ENCODE measurements at places on chromosomes 12 and 14. TPM values are rescaled to one million over a fixed set of nuclear protein-coding genes. Genes with fewer than 3 reads are reported as not detected.

The ACOT6 gene
- not detected for total RNA-seq

The CHD8 gene
- 27.9 TPM for total RNA-seq

DNA sequence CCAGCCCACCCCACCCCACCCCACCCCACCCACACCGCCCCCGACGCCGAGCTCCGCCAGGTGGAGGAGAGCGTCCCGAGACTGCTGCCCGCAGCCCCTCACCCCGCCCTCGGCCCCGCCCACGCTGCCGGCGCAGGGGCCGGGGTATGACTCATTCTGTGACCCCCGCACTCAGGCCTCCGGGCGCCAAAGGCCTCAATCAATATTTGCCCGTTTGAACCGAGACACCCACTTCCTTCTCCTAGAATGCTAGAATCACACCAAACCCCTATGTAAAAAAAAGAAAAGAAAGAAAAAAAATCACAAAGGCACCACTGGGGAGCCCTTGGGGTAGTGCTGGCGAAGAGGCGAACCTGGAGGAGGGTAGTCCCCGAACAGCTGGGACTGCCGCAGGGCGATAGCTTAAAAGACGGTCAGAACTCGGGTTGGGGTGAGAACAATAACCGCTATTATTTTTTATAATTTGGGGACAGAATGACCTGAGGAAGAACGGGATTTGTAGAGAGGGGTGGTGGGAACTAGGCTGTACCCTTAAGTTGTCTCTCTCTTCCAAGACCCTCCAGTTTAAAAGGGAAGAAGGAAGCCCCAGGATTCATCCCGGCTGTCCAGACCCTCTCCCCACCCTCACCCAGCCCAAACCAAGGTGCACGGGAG lies 894 bp downstream of the KRT8 start:
- H3K27me3 ChIP-seq = no peaks in the 10 kb centered on the region
- peak overlapping the region; percentile 72 for H3K27ac ChIP-seq
- H3K4me3 ChIP-seq = peak overlapping the region; percentile 67
- peaks cover 11% of the 10 kb centered on the region for H3K4me1 ChIP-seq
- peak; percentile 31 for DNase-seq
- peaks cover 15% of the 10 kb centered on the region for H3K36me3 ChIP-seq

The IGF1 gene
- 5.8 TPM for total RNA-seq

The PLXNC1 gene
- 2.5 TPM for total RNA-seq

DNA sequence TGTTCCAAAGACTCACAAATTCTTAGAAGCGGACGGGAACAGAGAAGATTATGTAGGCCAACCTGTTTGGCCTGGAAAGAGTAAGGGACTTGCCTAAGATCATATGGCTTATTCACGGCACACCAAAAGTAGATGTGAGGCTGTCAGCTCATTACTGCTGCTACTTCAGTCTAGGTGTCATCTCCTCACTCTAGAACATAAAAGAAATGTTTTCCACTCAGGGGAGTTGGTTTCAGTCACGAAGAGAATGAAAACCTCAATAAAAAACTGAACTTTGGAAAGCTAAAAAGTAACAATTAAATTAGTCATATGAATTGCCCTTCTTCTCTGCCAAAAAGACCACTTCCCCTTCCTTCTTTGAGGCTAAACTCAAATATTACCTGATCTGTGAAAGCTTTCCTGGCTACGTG lies 658 bp upstream of the CEP128 start:
- no peak for DNase-seq
- peak overlapping the region; percentile 78 for H3K4me3 ChIP-seq
- H3K4me1 ChIP-seq = peaks cover 17% of the 10 kb centered on the region
- H3K27ac ChIP-seq = peak overlapping the region; percentile 78
- no peaks in the 10 kb centered on the region for H3K36me3 ChIP-seq

- no peaks in the 10 kb centered on the region for H3K36me3 ChIP-seq
- peaks cover 4% of the 10 kb centered on the region for H3K4me1 ChIP-seq
- H3K27ac ChIP-seq = no peak overlapping the region
- no peak for DNase-seq
These were observed 6.8 kb downstream of the PPP1R36 start for GRCh38 chr14:64556526-64556925.

DNA sequence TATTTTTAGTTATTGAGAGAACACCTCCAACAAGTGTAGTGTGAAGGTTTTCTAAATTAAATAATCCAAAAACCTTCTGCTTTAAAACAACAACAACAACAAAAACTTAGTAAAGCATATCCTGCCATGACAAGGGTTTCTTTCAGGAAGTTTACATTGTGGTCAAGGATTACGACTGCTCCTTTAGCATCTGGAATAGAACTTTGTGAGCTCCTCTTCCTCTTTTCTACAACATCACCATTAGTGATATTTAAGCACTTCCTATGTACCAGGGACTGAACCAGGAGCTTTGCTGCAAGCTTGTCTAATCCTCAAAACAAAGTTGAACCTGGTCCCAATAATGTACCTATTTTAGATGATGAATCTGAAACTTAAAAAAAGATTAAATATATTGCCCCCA lies 315.4 kb upstream of the KITLG start:
- no peak for DNase-seq
- H3K27me3 ChIP-seq = no peaks in the 10 kb centered on the region
- H3K4me1 ChIP-seq = peaks cover 18% of the 10 kb centered on the region
- H3K4me3 ChIP-seq = no peak overlapping the region
- H3K36me3 ChIP-seq = no peaks in the 10 kb centered on the region

The TAS2R31 gene
- 0.88 TPM for total RNA-seq

The ETFBKMT gene
- 6.6 TPM for total RNA-seq

DNA sequence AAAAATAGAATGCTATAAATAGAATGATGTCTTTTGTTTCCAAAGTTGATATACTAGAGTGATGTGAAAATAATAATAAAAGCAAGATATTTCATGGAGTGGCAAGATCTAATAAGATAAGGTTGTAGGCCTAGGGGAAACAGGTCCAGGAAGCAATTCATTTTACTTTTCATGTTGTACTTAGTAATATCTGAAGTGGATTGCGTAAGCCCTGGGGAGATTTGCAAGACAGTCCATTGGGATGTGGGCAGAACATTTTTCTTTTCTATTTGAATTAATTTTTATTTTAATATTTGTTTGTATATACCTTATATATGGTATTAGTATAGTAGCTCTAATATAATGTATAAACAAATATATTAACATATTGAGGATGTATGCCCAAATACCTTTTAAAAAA lies 7.5 kb downstream of the NUBPL start:
- no peak for DNase-seq
- H3K27ac ChIP-seq = peak overlapping the region; percentile 56
- no peak overlapping the region for H3K4me3 ChIP-seq

- DNase-seq = no peak
- no peaks in the 10 kb centered on the region for H3K36me3 ChIP-seq
- H3K4me1 ChIP-seq = no peaks in the 10 kb centered on the region
- H3K4me3 ChIP-seq = no peak overlapping the region
- H3K27me3 ChIP-seq = peaks cover 70% of the 10 kb centered on the region
These were observed 4.0 kb downstream of the KRT1 start for GRCh38 chr12:52676163-52676562.

DNA sequence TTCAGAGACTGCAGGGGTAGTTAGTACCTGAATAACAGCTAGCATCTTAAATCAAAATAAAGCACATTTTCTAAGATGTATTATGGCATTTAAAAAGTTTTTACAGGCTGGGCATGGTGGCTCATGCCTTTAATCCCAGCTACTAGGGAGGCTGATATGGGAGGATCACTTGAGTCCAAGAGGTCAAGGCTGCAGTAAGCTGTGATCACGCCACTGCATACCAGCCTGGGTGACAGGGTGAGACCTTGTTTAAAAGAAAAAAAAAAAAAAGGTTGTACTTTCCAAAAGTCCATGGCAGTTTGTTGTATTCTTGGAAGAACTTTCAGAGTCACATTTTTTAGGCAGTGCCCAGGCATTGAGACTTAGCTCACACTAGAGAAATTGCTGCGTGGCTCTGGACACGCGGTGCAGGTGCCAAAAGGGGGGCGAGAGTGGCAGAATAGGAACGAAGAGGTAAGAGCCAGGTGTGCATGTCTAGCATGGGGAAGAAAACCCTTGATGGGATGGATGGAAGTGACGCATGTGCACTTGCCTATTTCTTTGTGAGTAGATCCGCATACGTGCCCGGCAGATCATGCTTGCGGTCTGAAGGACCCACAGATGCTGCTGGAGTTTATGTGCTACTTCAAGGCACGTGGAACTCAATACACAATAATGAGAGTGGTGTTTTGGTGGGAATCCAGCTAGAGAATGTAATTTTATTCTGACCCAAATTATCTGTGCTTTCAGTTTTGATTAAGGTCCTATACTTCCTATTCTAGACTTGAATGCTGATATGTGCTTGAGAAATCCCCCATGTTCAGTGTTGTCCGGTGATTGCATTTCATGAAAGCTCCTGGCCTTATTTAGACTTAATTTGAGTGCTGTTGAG lies 11.9 kb downstream of the ANKRD13A start:
- H3K27me3 ChIP-seq = no peaks in the 10 kb centered on the region
- H3K27ac ChIP-seq = no peak overlapping the region
- H3K36me3 ChIP-seq = peaks cover 37% of the 10 kb centered on the region
- H3K4me1 ChIP-seq = peaks cover 5% of the 10 kb centered on the region
- no peak overlapping the region for H3K4me3 ChIP-seq

The KDM2B gene
- total RNA-seq = 13.0 TPM

The OLR1 gene
- 0.55 TPM for total RNA-seq

The ANKS1B gene
- total RNA-seq = 1.6 TPM

DNA sequence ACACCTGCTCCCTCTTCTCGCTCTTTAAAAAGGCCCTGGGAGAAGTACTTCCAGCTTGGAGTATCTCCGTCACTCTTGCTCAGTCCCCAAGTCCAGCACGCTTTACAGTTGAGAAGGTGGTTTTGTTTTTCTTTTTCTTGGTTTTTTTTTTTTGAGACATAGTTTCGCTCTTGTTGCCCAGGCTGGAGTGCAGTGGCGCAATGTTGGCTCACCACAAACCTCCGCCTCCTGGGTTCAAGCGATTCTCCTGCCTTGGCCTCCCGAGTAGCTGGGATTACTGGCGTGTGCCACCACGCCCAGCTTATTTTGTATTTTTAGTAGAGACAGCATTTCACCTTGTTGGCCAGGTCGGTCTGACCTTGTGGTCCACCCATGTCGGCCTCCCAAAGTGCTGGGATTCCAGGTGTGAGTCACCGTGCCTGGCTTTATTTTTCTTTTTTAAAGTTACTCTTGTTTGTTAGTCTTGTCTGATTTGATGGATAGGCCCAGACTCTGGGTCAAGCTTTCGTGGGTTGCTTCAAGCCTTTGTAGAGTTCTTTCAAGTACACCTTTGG lies 1.9 kb downstream of the TDRD9 start:
- peaks cover 9% of the 10 kb centered on the region for H3K4me1 ChIP-seq
- H3K27ac ChIP-seq = no peak overlapping the region
- H3K27me3 ChIP-seq = no peaks in the 10 kb centered on the region
- H3K36me3 ChIP-seq = no peaks in the 10 kb centered on the region
- DNase-seq = no peak

- peaks cover 30% of the 10 kb centered on the region for H3K4me1 ChIP-seq
- H3K27ac ChIP-seq = peak overlapping the region; percentile 66
- no peaks in the 10 kb centered on the region for H3K27me3 ChIP-seq
- no peak for DNase-seq
- H3K36me3 ChIP-seq = no peaks in the 10 kb centered on the region
These were observed 210.4 kb downstream of the SPTSSA start for GRCh38 chr14:34251662-34252061.

DNA sequence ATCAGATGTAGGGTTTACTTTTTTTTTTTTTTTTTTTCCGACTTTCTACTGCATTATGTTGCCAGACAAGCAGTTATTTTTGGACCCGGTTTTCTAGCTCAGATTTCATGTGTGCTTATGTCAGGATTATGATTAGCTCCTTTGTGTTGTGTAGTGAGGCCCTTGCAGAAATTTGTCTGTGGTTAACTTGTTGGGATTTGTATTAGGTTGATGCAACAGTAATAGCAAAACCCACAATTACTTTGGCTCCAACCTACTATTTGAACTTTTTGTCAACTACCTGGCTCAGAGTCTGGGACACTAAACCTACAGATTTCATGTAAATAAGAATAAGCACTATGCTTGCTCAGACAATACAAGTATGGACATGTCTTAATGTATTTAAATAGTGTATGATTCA lies 44.1 kb upstream of the KCNJ8 start:
- H3K27me3 ChIP-seq = no peaks in the 10 kb centered on the region
- no peak for DNase-seq
- no peak overlapping the region for H3K4me3 ChIP-seq
- H3K4me1 ChIP-seq = peaks cover 49% of the 10 kb centered on the region
- peak overlapping the region; percentile 62 for H3K27ac ChIP-seq
- H3K36me3 ChIP-seq = peaks cover 20% of the 10 kb centered on the region

GRCh38 chr14:104296388-104297312 lies 158.3 kb downstream of the KIF26A start:
- peaks cover 52% of the 10 kb centered on the region for H3K27me3 ChIP-seq
- H3K4me1 ChIP-seq = peaks cover 6% of the 10 kb centered on the region
- peak; percentile 10 for DNase-seq

DNA sequence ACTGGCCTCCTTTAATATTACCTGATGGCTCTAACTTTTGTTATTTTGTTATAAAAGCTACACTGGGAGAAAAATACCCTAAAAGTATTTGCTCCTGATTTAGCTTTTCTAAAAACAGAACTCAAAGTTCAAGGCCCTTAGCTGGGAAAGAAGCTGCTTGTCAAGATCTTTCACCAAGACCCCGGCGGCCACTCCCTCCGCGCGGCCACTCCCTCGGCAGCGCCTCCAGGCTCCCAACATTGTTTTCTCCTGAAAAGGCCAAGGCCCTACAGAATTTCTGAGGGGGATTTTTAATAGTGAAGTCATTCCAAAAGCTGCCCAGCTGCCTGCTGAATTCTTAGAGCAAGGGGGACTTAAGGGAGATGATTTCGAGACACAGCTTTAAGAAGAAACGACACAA lies 96.4 kb downstream of the NTN4 start:
- H3K27me3 ChIP-seq = no peaks in the 10 kb centered on the region
- peaks cover 23% of the 10 kb centered on the region for H3K4me1 ChIP-seq
- peaks cover 3% of the 10 kb centered on the region for H3K36me3 ChIP-seq
- H3K4me3 ChIP-seq = no peak overlapping the region
- DNase-seq = peak; percentile 41

The NPFF gene
- not detected for total RNA-seq

The SDSL gene
- 13.3 TPM for total RNA-seq

Data from left ventricle myocardium inferior (tissue), 1 donor.